K562 (cell line): ENCODE measurements at places on chromosomes 16 and 17. TPM values are rescaled to one million over a fixed set of nuclear protein-coding genes. Genes with fewer than 3 reads are reported as not detected.
A peak's percentile ranks its signal among the peaks of the same experiment; 100 is the strongest.

- H3K27me3 ChIP-seq, result peaks cover 60% of the 10 kb centered on the region
- H3K27ac ChIP-seq, result no peak overlapping the region
- H3K36me3 ChIP-seq, result no peaks in the 10 kb centered on the region
- no peak for DNase-seq
These were observed 22.8 kb downstream of the UBALD1 start for GRCh38 chr16:4591706-4592470.

DNA sequence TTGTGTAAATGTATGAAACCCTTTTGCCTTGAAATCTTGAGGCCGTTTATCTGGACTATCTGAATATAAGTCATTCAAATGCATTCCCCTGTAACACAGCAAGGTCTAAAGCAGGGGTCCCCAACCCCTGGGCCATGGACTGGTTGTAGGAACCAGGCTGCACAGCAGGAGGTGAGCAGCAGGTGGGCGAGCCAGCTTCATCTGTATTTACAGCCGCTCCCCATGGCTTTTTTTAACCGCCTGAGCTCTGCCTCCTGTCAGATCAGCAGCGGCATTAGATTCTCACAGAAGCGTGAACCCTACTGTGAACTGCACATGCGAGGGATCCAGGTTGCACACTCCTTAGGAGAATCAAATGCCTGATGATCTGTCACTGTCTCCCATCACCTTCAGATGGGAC is 24.1 kb downstream of the DNAH3 start:
- H3K27ac ChIP-seq, result no peak overlapping the region
- no peaks in the 10 kb centered on the region for H3K4me1 ChIP-seq
- no peak for DNase-seq
- H3K4me3 ChIP-seq, result no peak overlapping the region
- peaks cover 10% of the 10 kb centered on the region for H3K27me3 ChIP-seq

DNA sequence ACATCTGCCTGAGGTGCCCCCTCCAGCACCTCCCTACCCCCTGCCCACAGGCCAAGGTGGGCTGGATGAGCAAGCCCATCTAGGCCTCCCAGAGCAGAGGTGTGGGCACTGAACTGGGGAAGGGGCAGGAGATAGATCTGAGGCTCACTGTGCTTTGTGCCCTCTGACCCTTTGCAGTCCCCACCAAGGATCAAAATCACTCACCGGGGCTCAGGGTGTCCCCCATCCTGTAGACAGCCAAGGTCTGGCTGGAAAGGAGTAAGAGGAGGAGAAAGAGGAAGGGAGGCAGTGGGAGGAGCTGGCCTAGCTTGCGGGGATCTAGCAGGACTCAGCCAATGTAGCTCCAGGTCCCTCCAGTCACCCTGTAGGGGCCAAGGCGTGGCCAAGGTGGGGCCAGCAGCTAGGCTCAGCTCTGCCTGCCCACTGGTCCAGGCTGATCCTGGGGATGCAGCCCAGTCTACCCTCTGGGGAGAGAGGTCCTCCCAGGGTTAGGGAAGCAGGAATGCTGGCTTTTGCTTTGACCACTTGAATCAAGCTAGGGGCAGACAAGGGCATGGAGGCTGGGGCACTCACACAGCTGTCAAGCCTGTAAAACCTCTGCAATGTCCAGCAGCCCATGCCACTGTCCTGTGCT is 1.8 kb downstream of the SLC12A4 start:
- no peak overlapping the region for H3K4me3 ChIP-seq
- H3K4me1 ChIP-seq, result peaks cover 51% of the 10 kb centered on the region
- peaks cover 36% of the 10 kb centered on the region; the same call in 2 of the 3 replicates for H3K36me3 ChIP-seq

GRCh38 chr17:27368980-27369379 is 75.1 kb downstream of the WSB1 start:
- H3K4me1 ChIP-seq, result peaks cover 21% of the 10 kb centered on the region
- no peaks in the 10 kb centered on the region for H3K27me3 ChIP-seq
- no peaks in the 10 kb centered on the region for H3K36me3 ChIP-seq
- no peak overlapping the region; the same call in 2 of the 3 replicates for H3K27ac ChIP-seq
- no peak overlapping the region for H3K4me3 ChIP-seq

DNA sequence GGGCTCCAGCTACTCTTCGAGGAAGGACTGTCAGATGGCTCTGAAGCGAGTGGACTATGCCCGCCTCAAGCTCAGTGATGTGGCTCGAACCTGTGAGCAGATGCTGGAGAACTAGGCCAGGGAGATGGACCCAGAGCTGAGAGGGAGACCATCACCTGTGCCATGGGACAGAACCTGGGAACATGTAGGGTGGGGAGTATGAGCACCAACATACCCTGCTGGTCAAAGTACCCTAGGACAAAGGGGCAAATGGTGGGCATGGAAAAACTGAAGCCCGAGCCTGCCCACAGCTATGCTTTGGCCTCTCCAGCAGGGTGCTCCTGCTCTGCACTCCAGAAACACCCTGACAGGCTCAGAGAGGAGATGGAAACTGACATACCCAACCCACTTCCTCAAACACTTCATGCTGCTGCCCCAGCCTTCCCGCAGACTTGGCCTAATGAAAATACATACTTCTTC is 1.9 kb downstream of the MED11 start:
- H3K4me1 ChIP-seq, result peaks cover 14% of the 10 kb centered on the region
- H3K27ac ChIP-seq, result no peak overlapping the region
- DNase-seq, result no peak
- H3K27me3 ChIP-seq, result no peaks in the 10 kb centered on the region; the same call in 1 of the 2 replicates
- no peak overlapping the region for H3K4me3 ChIP-seq

DNA sequence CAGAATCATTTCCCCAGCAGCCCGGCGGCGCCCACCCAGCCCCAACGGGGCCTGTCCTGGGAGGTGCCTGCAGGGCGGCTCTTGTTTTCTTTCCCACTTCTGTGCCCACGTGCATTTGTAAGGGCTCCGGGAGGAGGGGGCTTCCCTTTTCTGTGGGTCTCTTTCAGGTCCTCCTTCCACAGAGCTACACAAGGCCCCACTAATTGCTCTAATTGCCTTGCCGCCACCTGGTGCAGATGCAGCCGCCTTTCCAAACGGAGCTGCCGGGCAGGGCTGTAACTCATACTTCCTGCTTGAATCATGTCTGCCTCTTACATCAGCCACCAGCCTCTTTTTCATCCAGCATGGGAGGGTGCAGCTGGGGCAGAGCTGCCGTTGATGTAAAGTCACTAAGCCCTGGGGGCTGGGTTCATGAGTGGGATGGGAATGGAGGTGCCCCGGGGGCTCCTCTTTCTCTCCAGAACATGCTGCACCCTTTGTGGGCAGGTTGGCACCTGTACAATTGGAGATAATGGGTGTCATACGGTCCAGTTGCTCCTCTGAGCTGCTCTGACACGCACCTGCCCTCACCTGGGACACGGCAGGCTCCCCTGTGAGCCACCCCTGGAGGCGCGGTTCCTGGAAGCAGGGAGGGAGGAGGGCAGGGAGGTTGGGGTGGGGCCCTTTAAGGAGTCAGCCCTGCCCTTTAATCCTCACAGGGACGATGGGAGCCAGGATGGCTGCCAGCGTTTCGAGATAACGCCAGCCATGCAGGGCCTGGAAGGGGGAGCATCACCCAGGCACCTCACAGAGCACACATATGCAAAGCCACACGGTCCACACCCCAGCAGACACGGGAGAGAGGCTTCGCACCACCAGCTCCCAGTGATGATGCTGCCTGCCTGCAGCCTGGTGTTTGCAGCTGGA is 41.1 kb upstream of the KLHDC4 start:
- no peaks in the 10 kb centered on the region for H3K36me3 ChIP-seq
- DNase-seq, result peak; percentile 54
- H3K4me1 ChIP-seq, result peaks cover 31% of the 10 kb centered on the region
- peak overlapping the region; percentile 61; the same call in 2 of the 3 replicates for H3K27ac ChIP-seq
- no peaks in the 10 kb centered on the region for H3K27me3 ChIP-seq

GRCh38 chr17:32828822-32829221 is 48.1 kb downstream of the MYO1D start:
- H3K4me1 ChIP-seq, result peaks cover 7% of the 10 kb centered on the region; the same call in 1 of the 2 replicates
- H3K4me3 ChIP-seq, result 0 out of 2 replicates have a peak overlapping the region, but pooled peaks have one; percentile 4
- DNase-seq, result no peak
- no peaks in the 10 kb centered on the region for H3K36me3 ChIP-seq

GRCh38 chr16:50238868-50239301 is 27.5 kb upstream of the ADCY7 start:
- no peak overlapping the region for H3K4me3 ChIP-seq
- no peak overlapping the region for H3K27ac ChIP-seq
- H3K27me3 ChIP-seq, result no peaks in the 10 kb centered on the region
- no peaks in the 10 kb centered on the region for H3K4me1 ChIP-seq
- H3K36me3 ChIP-seq, result no peaks in the 10 kb centered on the region
- no peak for DNase-seq

- peak within 1 kb of the TSS; percentile 91 for H3K27ac ChIP-seq
- DNase-seq, result peak; percentile 7
- H3K27me3 ChIP-seq, result no peaks in the 10 kb centered on the region
- no peak within 1 kb of the TSS for H3K4me3 ChIP-seq
- H3K4me1 ChIP-seq, result peaks cover 34% of the 10 kb centered on the region
- peaks cover 7% of the 10 kb centered on the region; the same call in 1 of the 3 replicates for H3K36me3 ChIP-seq
These were observed at the start of gene SEPTIN1 for GRCh38 chr16:30382111-30382881. Gene SEPTIN1 (minus strand): TSS chr16:30382561. CDS start chr16:30382542, 19 bp downstream.

DNA sequence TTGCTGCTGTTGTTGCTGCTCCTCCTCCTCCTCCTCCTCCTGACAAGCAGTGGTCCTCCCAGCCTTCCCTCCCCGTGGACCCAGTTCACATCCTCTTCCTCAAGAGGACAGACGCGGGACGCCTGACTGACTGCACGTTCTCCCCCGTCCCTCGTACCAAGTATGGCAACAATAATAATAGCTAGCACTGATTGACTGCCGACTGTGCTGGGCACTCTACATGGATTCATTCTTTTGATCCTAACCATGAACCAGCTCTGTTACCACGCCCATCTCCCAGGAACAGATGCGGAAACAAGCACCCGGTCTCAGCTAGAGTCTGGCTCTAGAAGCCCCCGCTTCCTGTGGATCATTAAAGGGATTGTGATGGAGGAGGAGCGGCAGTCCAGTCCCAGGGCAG is 78.0 kb downstream of the GNAO1 start:
- H3K36me3 ChIP-seq, result no peaks in the 10 kb centered on the region
- H3K27ac ChIP-seq, result no peak overlapping the region
- DNase-seq, result no peak
- H3K4me3 ChIP-seq, result no peak overlapping the region
- H3K27me3 ChIP-seq, result no peaks in the 10 kb centered on the region

DNA sequence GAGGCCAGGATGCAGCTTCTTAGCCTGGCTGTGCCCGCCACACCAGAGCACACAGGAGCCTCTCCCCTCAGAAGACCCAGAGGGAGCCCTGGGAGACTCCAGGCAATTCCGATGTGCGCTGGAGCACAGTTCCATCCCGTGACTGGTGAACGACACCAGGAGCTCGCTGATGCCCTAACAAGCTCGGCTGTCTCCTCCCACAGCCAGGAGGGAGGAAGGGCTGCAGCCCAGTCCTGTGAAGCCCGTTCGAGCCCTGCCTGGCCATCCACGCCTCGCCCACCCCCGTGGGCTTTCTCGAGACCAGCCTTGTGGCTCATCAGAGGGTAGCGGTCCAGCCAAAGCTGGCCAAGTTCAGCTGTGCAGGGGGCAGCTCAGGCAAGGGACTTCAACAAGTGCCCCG is 21.8 kb upstream of the RASD1 start:
- H3K4me3 ChIP-seq, result no peak overlapping the region
- H3K4me1 ChIP-seq, result peaks cover 7% of the 10 kb centered on the region
- H3K36me3 ChIP-seq, result no peaks in the 10 kb centered on the region
- H3K27ac ChIP-seq, result no peak overlapping the region

DNA sequence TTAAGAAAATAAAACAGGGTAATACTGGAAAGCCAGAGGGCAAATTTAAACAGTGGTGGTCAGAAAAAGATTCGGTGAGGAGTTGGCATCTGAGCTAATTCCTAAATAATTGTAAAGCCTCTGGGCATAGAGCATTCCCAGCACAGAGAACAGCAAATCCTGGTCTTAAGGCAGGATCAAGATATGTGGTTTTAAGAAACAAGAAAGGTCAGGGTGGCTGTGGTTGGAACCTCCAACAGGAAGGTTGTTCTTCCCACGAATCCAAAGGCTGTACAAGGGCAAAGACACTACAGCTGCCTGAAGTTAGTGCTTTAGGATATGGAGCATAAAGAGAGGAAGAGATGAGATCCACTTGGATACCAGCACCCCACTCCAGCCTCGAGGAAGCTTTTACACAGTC is 114.6 kb downstream of the ZNF18 start:
- H3K27me3 ChIP-seq, result no peaks in the 10 kb centered on the region
- H3K36me3 ChIP-seq, result no peaks in the 10 kb centered on the region
- H3K4me1 ChIP-seq, result no peaks in the 10 kb centered on the region; the same call in 1 of the 2 replicates
- no peak overlapping the region for H3K4me3 ChIP-seq
- DNase-seq, result no peak

DNA sequence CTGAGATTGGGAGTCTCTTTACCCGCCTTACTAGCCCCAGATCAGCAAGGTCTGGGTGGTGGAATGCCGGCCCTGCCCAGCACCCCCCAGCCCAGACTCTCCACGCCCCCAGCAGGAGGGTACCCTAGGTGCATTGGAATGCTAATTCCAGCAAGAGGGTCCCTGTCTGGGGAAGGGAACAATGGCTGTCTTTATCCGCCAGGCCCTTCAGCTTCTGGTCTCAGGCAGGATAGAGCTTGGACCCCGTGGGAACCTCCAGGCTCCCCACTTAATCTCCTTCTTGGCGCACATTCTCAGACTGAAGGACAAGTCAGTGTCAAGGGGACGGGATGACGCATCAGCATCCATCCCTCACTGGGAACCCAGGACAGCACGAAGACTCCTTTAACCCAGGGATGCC is 85.1 kb downstream of the LITAF start:
- no peak for DNase-seq
- H3K4me3 ChIP-seq, result no peak overlapping the region
- H3K4me1 ChIP-seq, result peaks cover 15% of the 10 kb centered on the region
- H3K27me3 ChIP-seq, result peaks cover 28% of the 10 kb centered on the region
- no peak overlapping the region for H3K27ac ChIP-seq
- H3K36me3 ChIP-seq, result no peaks in the 10 kb centered on the region

DNA sequence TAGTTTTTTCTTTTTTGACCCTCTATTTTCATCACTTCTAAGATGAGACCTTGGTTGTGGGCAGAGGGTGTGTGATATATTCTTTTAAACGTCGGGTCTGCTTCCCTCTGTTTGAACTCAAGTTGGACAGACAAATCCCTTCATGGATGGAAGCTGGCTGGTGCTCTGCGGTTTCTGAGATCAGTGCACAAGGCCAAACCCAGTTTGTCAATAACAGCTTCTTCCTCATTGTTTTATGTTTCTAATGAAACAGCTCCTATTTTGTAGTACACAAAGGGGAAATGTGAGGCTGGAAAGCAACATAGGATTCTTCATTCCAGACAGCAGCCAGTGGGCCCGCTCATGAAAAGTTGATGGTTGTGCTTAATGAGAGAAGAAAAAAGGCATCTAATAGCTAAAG is 159.6 kb downstream of the PRKCA start:
- H3K27ac ChIP-seq, result no peak overlapping the region
- no peaks in the 10 kb centered on the region for H3K27me3 ChIP-seq
- 0 out of 2 replicates have a peak, but pooled peaks cover 2% of the 10 kb centered on the region for H3K4me1 ChIP-seq
- H3K4me3 ChIP-seq, result no peak overlapping the region
- DNase-seq, result no peak
- H3K36me3 ChIP-seq, result no peaks in the 10 kb centered on the region

VTN gene
- polyA plus RNA-seq, result 0.64 and 0.82 TPM in 2 replicates

NPIPB8 gene
- 0.16 TPM in 1 of 2 replicates, not detected in the other for polyA plus RNA-seq

KRT24 gene
- not detected in 2 replicates for polyA plus RNA-seq

RNF43 gene
- polyA plus RNA-seq, result 1.4 TPM in 2 replicates

SLC52A1 gene
- not detected in 2 replicates for polyA plus RNA-seq

AKAP10 gene
- polyA plus RNA-seq, result 8.0 and 8.6 TPM in 2 replicates

CTRB2 gene
- polyA plus RNA-seq, result not detected in 2 replicates
